PC-3 (cell line): ENCODE measurements at places on chromosomes 12 and 14. TPM values are rescaled to one million over a fixed set of nuclear protein-coding genes. Genes with fewer than 3 reads are reported as not detected.

- DNase-seq: peak; percentile 32
These were observed 134.0 kb downstream of the GCH1 start for GRCh38 chr14:54768501-54769129.

DNA sequence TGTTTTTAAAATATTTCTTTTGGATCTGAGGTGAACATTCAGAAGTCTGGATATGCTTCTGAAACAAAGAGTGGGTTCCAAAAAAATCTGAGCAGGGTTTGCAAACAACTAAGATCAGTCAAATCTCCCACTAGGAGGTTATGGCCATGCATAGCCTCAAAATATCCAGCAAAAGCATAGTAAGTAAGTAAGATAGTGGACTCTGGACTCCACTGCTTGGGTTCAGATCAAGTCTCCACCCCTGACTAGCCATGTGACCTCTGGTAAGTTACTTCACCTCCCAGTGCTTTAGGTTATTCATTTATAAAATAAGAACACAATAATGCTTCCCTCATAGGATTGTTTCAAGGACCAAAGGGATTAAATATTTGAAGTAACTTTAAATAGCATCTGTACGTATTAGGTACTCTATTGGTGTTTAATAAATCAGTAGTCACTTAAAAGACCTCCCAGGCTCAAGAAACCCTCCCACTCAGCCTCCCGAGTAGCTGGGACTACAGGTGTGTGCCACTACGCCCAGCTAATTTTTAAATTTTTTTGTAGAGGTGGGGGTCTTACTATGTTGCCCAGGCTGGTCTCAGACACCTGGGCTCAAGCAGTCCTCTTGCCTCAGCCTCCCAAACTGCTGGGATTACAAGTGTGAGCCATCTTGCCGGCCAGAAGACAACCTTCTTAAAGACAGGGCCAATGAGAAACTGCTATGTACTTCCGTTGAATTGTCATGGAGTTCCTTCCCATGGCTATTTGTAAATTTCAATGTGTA is 95.7 kb upstream of the SOX5 start:
- no peak for DNase-seq

DNA sequence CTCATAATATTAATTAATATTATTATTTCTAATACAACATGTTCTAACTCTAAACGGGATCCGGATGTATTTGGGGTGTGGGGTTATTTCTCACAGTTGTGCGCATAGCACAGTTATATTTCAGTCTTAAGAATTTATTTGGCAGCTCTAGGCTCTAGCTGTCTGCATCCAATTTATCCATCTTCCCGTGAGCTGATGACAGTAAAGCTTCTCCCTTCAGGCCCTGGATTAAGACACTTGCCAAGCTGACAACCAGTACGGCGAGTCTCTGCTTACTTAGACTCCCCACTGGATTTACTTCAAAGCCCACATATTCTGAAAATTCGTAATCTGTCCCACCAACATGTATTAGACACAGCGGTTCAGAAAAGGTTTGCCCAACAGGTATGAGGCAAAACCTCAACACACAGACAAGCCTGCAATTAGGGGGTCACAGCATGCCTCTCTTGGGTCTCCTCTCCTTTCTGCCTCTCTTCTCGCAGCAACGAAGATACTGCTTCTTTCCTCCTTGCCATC is 232.9 kb upstream of the TMTC1 start:
- no peak for DNase-seq

GRCh38 chr12:130713581-130713991 is 2.5 kb downstream of the RIMBP2 start:
- DNase-seq: no peak

GRCh38 chr12:57552306-57552651 is 2.4 kb downstream of the KIF5A start:
- DNase-seq: no peak

DNA sequence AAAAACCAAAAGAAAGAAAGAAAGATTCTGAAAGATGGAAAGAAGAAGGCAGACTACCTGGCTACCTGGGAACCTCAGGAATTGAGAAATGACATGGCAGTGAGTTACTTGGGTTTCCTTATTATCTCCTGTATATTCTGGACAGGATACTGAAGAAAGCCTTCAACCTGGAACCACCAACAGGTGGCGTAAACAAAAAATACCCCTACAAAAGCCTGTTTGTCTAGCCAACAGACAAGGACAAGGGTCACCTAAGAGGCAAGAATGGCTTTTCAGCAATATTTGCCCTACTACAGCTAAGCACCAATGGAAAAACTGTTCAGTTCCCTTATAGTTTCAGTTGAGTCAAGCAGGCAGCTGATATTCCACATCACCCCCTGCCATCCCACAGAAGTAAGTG is 274.9 kb downstream of the GPHN start:
- peak; percentile 19 for DNase-seq

DNA sequence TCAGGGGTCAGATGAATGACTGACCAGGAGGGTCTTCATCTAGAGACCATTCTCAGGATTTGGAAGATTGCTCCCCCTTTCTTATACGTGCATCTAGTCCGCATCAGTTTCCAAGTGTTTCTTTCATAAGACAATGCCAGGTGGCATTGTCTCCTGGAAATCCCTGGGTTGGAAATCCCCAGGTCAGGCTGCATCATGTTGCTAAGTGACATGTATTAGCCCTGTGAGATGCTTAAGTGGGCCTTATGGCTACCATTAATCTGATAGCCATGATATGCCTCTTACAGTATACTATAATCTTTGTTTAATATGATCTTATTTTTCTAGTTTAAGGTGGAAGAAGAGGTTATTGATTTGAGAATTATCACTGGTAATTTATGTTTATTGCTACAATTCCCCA is 92.8 kb downstream of the DIO3 start:
- no peak for DNase-seq

- DNase-seq: no peak
These were observed at the start of gene CCDC198 for GRCh38 chr14:57493467-57494181. Gene CCDC198, minus strand, starts transcription at chr14:57493857. Its CDS starts 142 bp downstream, at chr14:57493715.

- DNase-seq: peak; percentile 68
These were observed 49.0 kb downstream of the LIMA1 start for GRCh38 chr12:50234347-50234746.

GRCh38 chr14:44564908-44565307 is 57.8 kb upstream of the FSCB start:
- peak; percentile 78 for DNase-seq

- DNase-seq: peak; percentile 21
These were observed 216.8 kb downstream of the ZFP36L1 start for GRCh38 chr14:68576031-68576430.

GRCh38 chr14:62988967-62989366 is 56.3 kb downstream of the KCNH5 start:
- no peak for DNase-seq

GRCh38 chr12:45626965-45627364 is 102.5 kb upstream of the ARID2 start:
- DNase-seq: no peak

DNA sequence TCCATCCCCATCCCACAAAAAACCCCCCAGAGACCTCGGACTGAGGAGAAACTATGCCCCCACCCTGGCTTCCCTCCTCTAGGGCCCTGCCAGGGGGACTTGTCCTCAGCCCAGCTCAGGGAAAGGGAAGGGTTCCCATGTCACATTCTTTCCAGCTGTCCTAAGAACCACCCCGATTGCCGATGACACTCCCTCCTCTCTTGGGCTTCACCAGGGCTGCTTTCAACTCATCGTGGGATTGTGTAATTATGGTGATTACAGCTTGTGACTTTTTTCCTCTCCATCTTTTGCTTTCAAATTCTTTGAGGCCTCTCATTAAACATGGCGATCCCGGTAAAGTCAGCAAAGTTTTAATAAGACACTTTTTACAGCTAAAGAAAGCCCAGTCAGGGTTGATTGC is 344.0 kb downstream of the DPF3 start:
- DNase-seq: no peak

DNA sequence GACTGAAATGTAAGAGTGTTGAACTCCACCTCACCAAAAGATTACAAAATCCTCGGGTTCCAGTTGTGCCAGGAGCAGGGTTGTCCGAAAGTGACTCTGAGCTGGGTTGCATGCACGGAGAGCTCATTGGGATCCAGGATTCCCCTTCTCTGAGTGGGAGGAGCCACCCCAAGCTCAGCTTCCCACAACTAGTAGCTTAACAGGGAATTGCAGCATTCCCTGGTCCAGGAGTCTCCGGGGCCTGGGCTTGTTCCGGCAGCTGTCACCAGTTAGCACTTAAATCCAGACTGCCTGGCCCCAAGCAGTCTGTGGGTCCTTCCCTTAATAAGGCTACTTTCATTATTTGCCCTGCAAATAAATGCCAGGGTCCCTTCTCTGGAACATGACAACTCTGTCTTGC is 50.1 kb downstream of the CD9 start:
- DNase-seq: no peak

DNA sequence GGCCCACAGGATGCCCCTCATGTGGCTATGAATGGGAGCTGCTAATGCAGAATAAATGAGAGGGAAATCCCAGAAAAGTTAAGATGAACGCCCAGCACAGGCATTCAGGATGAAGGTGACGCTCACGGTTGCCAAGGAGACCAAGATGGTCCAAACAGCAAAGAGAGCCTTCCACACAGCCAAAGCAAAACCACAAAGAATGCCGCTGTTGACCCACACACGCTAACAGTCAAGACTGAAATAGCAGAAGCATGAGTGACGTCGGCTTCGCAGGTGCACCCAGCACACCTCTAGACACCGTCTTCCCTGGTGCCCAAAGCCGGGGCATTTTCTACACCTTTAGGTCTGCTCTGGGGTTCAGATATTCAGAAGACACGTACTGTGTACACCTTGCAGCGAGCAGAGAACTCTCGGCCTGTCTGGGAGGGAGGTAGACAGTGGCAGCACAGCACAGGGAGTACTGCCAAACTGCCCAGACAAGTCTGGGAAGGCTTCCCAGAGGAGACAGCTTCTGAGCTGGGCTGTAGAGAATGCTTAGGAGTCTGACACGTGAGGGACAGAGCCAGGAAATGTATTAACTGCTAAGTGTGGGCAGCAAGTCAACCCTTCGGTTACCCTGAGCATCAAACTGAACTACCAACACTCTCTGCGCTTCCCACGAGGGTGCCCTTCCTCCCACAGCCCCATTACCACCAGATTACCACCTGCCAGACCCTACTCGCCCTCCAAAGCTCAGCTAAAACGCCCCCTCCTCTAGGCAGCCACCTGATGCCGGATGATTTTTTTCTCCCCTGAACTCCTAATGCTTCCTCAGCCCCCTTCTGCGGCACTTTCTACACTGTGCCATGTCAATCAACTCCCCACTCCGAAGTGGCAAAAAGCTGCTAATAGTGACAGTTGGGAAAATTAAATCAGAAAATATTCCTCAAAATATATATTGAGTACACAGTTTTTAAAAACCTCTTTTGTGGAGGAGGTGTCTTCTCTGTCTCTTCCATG is 50.1 kb downstream of the CCDC88C start:
- peak; percentile 79 for DNase-seq

DNA sequence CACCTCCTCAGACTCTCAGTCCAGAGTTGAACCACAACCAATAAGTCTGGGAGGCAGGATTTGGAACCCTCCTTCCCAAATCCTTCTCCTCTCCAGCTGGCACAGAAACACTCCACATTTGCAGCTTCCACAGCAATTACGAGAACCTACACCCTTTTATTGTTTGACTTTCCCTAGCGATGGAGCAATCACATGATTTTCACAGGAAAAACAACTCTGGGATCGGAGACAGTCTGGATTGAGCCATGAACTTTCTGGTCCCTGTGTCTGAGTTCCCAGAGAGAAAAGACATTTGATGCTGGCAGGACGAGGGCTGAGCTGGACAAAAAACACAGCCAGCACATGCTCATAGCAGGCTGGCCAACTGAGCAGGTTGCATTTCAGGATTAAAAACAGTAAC is 49.0 kb upstream of the STON2 start:
- DNase-seq: no peak

- DNase-seq: no peak
These were observed 15.4 kb downstream of the MON2 start for GRCh38 chr12:62481843-62482540.

GRCh38 chr14:96139879-96140278 is 64.8 kb upstream of the BDKRB2 start:
- no peak for DNase-seq

DNA sequence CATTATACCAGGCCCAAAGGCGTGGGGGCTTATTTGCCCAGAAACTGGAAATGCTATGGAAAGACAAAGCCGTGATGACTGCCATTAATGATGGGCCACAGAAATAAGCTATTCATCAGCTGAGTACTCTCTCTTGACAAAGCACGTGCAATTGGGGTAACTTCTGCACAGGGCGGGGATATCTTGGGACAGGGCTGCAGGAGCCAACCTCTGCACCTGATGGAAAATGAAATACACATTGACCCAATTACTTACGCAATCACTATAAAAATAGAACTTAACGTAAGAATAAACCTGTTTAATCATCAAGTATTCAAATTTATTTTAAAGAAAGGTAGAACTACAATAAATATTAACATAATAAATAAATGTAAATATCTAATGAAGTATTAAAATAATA is 180.1 kb upstream of the NTF3 start:
- DNase-seq: no peak

- peak; percentile 99 for DNase-seq
These were observed 50.0 kb downstream of the PPFIBP1 start for GRCh38 chr12:27573972-27574371.

- DNase-seq: no peak
These were observed 35.4 kb downstream of the TM7SF3 start for GRCh38 chr12:26978801-26979200.

GRCh38 chr12:77630344-77630743 is 200.3 kb upstream of the NAV3 start:
- no peak for DNase-seq

DNA sequence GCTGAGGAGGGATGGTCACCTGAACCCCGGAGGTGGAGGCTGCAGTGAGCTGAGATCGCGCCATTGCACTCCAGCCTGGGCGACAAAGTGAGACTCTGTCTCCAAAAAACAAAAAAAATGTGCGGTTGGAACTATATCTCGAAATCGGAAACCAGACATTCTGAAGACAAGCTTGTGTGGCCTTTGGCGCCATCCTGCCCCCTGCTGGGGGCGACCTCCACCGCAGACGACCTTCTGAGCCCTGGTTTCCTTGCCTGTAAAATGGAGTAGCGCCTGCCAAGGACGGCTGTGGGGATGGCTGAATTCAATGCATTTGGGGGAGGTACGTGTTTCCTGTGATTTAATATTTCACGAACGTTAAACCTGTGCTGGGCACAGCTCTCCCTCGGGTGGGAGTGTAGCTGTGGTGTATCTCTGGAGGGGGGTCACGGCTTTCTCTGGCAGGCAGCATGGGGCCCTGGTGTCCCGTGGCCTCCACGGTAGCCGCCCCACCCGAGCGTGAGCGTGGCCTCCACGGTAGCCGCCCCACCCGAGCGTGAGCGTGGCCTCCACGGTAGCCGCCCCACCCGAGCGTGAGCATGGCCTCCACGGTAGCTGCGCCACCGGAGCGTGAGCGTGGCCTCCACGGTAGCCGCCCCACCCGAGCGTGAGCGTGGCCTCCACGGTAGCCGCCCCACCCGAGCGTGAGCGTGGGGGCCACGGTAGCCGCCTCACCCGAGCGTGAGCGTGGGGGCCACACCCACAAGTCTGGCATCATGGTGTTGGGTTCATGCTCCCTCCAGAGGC is 55.3 kb downstream of the LRCOL1 start:
- DNase-seq: no peak

GRCh38 chr14:96511146-96511545 is 9.0 kb downstream of the PAPOLA start:
- DNase-seq: no peak

Gene INSM2
- total RNA-seq: 0.07 TPM in 1 of 2 replicates, not detected in the other

Gene P2RX7
- total RNA-seq: 1.6 and 6.0 TPM in 2 replicates

Gene GRIP1
- 2.0 and 8.4 TPM in 2 replicates for total RNA-seq

Gene PROX2
- not detected in 2 replicates for total RNA-seq

Gene ELK3
- 16.2 and 16.9 TPM in 2 replicates for total RNA-seq

Gene ALX1
- not detected in 2 replicates for total RNA-seq

Gene NTS
- not detected in 2 replicates for total RNA-seq

Gene GALC
- 0.18 and 0.40 TPM in 2 replicates for total RNA-seq

Gene CLEC2A
- not detected in 2 replicates for total RNA-seq

Gene TUNAR
- not detected in 2 replicates for total RNA-seq

Gene TAOK3
- 15.9 and 27.9 TPM in 2 replicates for total RNA-seq

Gene WIF1
- not detected in 2 replicates for total RNA-seq
